ELF-1 (cell line): ENCODE measurements at places on chromosomes 3 and 15.

DNA sequence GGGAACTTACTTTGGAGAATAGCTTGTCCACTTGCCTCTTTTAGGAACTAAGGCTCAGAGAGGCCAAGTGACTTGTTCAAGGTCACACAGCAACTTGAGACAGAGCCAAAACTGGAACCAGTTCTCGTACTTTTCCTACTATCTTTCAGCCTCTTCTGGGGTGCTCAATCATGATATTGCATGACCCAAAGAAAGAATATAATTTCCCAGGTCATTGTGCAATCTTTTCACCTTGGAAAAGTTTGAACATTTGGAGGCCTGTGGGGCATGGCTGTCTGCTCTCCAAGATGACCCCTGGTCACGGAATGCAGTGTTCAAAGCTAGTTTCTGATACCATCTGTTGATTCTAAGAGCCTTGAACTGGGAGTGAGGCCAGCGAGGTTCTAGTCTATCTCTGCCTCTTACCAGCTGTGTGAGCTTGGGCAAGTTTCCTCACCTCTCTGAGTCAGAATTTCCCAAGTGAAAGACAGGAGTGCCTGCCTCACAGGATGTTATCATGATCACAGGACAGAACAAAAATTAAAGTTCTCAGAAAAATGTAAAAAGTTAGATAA is 89.7 kb downstream of the BDH1 start:
- DNase-seq: no peak

DNA sequence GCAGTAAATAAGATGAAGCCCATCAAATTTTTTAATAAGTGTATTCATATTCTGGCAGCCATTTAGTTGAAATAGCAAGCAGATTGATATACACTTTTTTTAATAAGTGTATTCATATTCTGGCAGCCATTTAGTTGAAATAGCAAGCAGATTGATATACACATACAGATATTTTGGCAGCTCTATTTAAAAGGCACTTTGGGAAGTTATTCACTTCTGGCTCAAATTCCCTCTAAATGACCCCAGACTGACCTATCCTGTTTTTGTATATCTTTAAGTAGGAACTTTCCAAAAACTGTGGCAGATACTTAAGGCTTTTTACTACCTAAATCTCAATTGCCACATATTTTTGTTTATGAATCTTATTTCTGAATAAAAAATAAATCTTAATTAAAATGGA is 122.3 kb downstream of the PLD1 start:
- no peak for DNase-seq

DNA sequence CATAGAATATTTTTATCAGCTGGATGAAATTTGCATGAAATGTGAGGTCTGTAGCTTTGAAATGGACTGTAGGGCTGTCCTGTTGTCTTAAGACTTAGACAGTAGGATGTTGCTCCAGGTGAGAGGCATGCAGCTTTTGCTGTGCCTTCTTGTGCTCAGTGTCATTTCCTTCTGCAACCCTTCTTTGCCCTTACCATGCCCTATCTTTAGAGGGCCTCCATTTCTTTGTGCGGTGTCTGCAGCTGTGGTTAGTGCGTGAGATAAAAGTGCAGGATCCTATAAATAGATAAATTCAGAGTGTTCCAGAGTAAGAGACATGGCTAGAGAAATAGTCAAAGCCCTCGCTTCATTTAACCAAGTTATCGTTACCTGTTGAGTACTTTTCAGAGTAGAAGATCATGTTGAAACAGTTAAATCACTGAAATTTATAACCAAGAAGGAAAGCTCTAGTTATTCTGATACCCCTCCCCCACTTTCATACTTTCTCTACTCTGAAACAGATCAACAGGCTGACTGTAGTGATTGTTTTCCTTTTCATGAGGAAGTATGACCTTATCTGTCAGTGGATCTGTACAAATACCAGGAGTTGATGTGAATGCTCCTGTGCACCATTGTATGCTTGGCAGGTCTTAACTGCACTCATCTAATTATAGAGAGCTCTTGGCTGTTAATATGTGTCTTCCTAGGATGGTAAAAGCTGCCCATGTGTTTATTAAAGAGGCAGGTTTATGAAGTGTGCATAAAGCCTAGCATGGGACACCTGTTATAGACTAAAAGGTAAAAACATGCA is 18.2 kb downstream of the EIF3J start:
- DNase-seq: no peak

GRCh38 chr15:78408961-78409360 is 29.1 kb upstream of the IREB2 start:
- no peak for DNase-seq

GRCh38 chr3:147197739-147198138 is 208.6 kb downstream of the ZIC4 start:
- DNase-seq: no peak

DNA sequence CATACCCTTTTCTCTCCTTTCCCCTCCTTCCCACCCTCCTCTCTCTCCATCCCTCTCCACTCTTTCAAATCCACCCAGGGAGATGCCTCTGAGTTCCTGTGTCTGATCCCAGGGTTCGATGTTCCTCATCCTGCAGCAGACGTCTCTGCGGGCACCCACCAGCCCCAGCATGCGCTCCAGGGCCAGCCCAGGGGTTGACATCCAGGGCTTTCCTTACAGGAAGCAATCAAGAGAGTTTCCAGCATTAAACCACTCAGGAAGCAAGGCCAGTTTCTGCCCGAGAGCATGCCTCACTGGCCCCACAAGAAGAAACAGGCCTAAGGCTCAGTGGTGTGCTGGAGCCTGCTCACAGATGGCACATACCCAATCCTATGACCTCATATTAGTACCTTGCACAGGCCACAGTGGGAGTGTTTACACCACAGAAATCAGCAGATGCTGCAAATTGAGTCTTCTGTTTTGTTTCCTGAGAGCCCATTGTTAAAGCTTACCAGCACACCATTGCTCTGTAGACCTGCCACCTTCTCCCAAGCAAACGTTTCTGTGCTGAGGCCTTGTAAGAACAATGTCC is 13.2 kb downstream of the SLC6A1 start:
- no peak for DNase-seq

- DNase-seq: no peak
Observed at GRCh38 chr15:89837134-89837829, 22.6 kb upstream of the ANPEP start.
